ENCODE measurements at places on chromosomes 5 and 9.

DNA sequence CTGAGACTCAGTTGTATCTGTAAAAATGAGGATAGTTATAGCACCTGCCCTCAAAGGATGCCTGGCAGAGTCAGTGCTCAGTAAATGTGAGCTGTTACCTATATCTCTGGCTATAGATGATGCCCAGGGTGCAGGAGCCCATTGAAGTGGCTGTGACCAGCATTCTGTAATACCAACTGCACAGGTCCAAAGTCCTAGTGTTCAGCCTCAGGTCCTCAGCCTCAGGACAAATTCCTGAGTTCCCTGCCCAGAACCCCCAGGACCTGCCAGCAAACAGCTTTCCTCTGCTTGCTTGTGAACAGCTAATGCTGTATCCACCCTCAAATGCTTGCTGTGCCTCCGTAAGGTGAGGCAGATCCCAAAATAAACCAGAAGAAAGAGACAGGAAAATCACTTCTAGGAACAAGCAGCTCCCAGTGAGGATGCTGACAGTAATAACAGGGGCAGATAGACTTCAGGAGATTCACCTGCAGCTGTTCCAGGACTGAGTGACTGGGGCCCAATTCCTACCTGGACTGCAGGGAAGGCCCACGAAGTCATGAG is 80.8 kb downstream of the SIL1 start:
- DNase-seq = no peak

DNA sequence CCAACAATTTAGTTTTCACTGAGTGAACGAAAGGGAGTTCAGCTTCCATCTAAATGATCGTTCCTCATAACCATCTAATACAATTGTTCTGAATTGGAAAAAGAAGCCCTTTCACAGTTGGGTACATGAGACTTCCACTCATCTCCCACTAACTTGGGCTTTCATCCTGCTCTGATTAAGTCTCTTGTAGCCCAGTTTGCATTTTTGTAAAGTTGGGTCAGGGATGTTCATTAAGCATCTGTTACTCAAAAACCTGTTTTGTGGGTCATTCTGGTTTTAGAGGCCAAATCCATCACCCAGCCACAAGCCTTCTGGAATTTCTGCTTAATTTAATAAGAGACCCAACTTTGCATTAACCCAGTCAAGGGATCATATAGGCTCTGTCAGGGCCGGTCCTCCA is 385.3 kb downstream of the BNC2 start:
- no peak for DNase-seq

- no peak for DNase-seq
These were observed at the start of gene SARDH for GRCh38 chr9:133737774-133738639. TSS of gene SARDH (minus strand) at chr9:133738352. CDS start at chr9:133734173, 4,179 bp downstream.

GRCh38 chr9:119707228-119707845 is 338.1 kb upstream of the BRINP1 start:
- DNase-seq = no peak

DNA sequence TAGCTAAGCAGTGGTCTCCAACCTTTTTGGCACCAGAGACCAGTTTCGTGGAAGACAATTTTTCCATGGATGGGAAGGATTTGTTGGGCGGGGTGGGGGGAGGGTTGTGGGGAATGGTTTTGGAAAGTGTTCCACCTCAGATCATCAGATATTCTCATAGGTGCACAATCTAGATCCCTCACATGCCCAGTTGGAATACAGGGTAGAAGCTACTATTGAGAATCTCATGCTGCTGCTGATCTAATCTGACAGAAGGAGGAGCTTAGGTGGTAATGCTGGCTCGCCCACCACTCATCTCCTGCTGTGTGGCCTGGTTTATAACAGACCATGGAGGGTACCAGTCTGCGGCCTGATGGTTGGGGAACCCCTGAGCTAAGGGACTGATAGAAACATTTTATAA is 662.7 kb upstream of the RGMB start:
- DNase-seq = no peak

DNA sequence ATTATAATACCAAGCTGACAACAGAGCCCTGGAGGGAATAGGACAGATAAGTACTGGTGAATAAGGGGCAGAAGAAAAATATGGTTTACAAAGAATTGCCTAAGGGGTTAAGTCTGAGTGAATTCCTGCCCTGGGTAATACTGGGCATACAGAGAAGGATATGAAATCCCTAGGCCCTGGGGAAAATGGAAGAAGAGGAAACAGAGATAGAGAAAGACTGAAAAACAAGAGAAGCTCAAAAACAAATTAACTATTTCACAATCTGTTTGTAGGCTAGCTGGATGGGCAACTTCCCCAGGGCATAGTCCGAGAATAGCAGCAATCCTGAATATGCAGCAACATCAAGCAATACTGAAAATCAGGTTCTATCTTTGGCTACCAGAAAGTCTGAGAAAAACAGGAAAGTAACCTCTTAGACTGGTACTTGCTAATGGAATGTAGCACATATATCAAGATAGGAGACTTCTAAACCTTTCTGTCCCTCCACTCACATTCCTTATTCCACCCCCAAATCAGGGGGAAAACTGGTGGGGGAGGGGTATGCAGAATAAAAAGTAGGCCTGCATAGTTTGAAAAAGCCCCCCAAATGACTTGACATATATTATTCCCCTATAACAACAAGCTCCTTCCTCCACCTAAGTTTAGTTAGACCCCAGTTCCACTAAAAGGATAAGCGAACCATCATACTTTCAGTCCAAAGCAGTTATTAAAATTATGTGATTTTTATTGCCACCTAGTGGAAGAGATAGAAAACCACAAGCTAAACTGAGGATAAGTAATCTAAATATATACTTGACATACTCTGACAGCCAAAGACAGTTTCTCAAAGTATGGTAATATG is 20.6 kb downstream of the SLC38A9 start:
- peak; percentile 42 for DNase-seq

GRCh38 chr5:177495243-177496060 is 2.0 kb downstream of the PDLIM7 start:
- DNase-seq = no peak

DNA sequence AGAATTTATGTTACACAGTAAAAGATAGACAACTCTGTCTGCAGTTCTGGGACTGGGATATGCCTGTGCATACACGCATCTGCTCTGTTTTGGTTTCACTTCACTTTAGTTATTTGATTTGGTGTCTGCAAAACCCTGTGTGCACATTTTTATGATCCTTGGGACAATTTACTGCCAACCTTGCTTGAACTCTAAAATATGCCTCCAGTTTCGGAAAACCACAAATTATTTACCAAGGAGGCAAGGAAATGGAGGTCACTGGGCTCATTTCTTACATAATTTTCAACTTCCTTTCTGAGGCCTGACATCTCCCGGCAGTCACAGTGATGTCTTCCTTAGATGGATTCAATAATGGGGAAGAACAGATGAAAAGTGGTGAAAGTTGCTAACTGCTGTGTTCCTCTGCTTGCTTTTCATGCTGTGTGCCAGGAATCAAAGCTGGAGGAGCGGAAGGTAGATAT is 61.2 kb upstream of the TAF11L2 start:
- DNase-seq = peak; percentile 48

GRCh38 chr9:84811072-84811750 is 141.7 kb downstream of the NTRK2 start:
- no peak for DNase-seq

DNA sequence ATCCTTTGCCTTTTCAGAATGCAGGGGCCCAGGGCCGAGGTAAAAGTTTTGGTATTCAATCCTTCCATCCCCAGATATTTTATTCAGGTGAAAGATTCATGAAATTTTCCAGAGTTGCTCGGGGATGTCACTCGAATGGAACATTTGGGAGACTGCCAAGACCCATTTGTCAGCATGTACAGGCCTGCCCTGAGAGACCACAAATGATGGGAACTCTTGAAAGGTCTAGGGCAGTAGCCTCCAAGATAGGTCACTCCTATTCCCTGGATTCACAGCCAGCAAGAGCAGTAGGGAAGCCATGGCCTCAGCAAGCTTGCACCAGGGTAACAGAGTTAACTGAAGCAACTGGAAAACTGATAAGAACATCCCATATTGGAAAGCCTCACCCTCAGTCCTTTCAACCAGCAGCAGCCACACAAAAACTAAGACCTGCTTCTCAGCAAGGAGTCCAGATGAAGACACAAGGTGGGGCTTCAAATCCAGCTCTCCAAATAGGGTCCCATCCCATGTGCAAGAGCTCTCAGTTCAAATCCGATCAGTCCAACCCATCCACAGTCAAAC is 12.5 kb downstream of the CARD6 start:
- DNase-seq = no peak

- no peak for DNase-seq
These were observed 204.0 kb downstream of the FSTL4 start for GRCh38 chr5:133408322-133408721.

- no peak for DNase-seq
These were observed 20.8 kb upstream of the PTBP3 start for GRCh38 chr9:112354081-112354743.

DNA sequence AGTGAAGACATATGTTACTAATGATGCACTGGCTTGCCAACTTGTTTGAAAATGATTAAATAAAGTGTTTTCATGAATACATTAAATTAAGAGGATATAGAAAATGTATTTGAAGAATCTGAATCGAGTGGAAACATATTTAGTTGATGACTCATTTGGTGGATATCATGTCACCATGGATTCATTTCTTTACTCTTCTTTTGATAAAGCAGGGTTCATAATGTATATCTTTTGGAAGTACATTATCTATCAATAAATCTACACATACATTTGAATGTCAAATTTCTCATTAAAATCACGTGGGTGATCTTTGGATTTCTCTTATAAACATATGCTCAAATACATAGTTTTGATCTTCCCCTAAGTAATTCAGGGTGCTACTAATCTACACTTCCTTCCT is 1148.1 kb upstream of the ACO1 start:
- no peak for DNase-seq

DNA sequence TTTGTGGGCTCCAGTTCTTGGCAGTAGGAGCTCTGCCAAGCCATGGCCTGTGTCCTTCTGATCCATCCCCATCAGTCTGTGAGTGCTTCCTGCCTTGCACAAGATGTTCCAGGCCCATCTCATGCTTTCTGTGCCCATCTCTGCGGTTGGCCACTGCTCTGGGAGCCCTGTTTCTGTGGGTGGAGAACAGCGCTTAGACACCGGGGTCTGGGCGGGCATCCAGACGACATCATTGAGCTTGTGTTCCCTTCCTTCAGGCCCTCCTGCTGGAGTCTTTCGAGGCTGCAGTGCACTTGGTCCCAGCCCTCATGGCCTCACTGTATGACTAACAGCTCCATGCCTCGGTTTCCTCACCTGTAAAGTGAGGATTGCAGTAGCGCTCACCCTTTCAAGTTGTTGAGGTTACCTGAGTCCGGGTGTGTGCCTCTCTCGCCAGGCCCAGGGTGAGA is 14.9 kb upstream of the CARD19 start:
- no peak for DNase-seq

DNA sequence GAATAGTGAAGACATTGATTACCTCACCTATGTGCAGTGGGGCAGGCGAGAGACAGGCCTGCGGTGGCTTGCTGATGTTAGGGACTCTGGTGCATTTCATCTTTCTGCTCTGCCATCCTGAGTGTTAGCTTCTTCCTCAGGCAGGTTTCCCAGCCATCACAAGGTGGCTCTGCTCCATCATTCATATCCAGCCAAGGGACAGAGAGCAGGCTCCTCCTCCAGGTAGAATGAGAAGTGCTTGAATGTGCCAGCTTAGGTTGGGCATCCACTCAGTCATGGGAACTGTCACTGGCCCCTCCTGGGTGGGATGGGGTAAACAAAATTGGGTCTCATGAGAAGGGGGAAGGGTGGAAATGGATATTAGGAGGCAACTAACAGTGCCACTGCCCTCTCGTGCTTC is 24.8 kb downstream of the GPR107 start:
- DNase-seq = no peak

- DNase-seq = no peak
These were observed 25.2 kb downstream of the TLR4 start for GRCh38 chr9:117729375-117729774.

GRCh38 chr9:136541179-136541578 is 4.7 kb downstream of the NOTCH1 start:
- DNase-seq = no peak

DNA sequence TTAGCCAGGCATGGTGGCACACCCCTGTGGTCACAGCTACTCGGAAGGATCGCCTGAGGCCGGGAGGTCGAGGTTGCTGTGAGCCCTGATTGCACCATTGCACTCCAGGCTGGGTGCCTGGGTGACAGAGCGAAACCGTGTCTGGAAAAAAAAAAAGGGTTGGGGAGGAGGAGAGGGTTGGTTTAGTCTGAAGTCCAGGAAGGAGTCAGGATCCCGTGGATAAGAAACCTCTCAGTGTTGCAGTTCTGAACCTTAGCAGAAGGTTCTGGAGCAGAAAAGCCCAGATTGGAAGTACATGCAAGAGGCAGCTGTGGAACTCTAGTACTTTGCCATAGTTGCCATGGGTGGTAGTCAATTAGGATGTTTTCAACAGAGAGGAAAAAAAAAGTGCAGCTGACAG is 125.2 kb upstream of the CPEB4 start:
- DNase-seq = no peak

GRCh38 chr5:25568989-25569625 is 924.3 kb upstream of the CDH10 start:
- DNase-seq = no peak

GRCh38 chr5:9726931-9727330 is 96.8 kb upstream of the TAS2R1 start:
- DNase-seq = no peak

GRCh38 chr5:57777174-57777581 is 294.6 kb upstream of the ACTBL2 start:
- DNase-seq = no peak

DNA sequence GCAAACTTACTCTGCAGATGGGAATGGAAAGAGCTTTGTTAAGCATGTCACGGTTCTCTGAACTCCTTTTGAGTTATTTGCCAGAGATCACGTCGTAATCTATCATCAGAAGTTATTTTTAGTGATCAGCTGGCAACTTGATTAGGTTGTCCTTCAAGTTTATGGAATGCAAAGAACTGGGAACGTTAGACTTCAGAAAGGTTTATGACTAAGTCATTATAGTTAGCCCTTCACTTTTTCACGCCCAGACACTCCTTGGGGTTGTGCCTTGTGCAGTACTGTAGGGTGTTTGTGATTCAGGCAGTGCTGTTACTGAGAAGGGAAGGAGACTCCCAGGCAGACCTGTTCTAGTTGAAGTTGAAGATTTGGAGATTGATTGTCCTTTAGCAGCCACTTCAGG is 26.8 kb upstream of the PHF2 start:
- DNase-seq = no peak

DNA sequence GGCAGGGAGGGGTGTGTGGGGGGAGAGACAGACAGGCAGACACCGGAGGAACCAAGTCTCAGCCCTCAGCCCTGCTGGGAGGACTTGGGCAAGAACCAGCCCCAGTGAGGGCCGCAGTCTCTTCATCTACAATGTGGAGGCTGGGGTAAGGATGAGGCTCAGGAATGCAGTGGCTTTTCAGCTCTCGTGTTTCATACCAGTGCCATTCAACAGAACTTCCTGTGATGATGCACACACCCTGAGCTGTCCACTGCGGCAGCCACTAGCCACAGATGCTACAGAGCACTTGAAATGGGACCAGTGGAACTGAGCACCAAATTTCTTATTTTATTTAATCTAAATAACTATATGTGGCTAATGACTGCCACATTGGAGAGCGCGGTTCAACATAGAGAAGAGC is 10.7 kb downstream of the CAMK2A start:
- no peak for DNase-seq
